ENCODE measurements at places on chromosomes 7 and 10.

- DNase-seq: no peak
These were observed 70.4 kb downstream of the LYZL2 start for GRCh38 chr10:30559180-30559579.

- DNase-seq: no peak
These were observed 12.4 kb downstream of the PRKAG2 start for GRCh38 chr7:151864561-151864960.

DNA sequence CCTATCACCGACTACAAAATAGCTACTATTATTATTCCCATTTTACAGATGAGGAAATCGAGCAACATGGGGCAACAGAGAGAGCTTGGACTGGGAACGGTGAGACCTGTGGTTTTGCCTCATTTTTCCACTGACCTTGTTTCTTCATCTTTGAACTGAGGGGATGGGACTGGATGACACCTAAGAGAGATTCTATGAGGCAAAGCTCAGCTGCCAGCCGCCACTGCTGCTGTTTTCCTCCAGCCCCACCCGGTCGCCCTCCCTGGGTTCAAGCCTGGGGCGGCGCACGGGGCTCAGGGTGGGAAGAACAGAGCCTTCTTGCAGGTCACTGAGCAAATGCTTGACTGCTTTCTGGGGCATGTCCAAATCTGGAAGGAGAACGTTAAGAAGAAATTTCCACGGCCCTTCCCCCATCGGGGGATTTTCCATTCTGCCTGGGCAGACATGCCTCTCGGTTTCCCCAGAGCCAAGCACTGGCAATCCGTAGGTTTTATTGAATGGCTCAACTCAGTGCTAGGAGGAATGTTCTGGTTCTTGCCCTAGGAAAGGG lies 12.3 kb downstream of the DDIT4 start:
- no peak for DNase-seq

- no peak for DNase-seq
These were observed 501 bp downstream of the TFPI2 start for GRCh38 chr7:93890041-93890463.

- DNase-seq: no peak
These were observed 24.9 kb downstream of the RGR start for GRCh38 chr10:84269773-84270172.

DNA sequence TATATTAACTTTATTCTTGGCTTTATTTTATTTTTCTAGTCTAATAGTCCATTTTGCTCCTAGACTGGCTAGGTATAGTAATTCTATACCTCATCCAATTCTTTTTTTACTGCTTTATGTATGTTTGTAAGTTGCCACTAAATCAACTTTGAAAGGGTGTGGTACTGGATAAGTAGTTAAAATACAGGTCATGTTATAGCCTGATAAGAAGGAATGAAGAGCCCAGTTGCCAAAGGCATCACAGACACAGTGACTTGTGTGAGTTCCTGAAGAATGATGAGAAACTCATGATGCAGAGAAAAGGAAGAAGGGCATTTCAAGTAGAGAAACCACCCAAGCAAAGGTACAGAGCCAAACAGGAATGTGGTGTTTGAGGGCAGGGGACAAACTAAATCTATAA lies 27.3 kb downstream of the NAPEPLD start:
- DNase-seq: no peak

DNA sequence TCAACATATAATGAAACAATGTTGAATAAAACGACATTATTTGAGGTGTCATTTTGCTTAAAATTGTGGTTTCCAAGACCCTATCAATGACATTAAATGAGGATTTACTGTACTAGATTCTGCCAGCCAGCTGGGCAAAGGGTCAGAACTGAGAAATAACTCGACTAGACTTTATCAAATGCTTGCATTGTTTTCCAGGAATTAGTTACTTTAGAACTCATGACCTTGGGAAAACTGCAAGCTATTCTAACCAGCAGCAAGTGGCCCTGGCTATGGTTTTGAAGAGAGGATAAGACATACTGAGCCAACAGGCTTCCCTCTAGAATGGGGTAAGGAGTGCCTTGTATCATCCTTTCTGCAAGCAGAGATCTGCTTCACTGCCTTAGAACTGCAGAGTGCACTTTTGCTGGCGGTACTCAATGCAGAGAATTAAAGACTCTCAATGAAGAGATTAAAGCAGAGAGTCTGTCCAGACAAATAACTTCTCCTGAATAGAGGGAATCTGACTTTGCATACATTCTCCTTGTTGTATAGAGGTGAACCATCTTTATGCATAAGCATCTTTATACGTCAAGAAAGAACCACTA lies 281.5 kb downstream of the ARL4A start:
- DNase-seq: no peak

GRCh38 chr10:3805201-3805790 lies 20.3 kb upstream of the KLF6 start:
- no peak for DNase-seq

- no peak for DNase-seq
These were observed 51.5 kb downstream of the CHST15 start for GRCh38 chr10:124041675-124042445.

- DNase-seq: no peak
These were observed 40.7 kb upstream of the MRLN start for GRCh38 chr10:59793919-59794318.

- no peak for DNase-seq
These were observed 612.1 kb upstream of the MGMT start for GRCh38 chr10:128854963-128855362.

- DNase-seq: no peak
These were observed 265.1 kb downstream of the ETV1 start for GRCh38 chr7:13724191-13724976.

GRCh38 chr7:46363688-46364087 lies 442.6 kb upstream of the IGFBP3 start:
- DNase-seq: no peak

DNA sequence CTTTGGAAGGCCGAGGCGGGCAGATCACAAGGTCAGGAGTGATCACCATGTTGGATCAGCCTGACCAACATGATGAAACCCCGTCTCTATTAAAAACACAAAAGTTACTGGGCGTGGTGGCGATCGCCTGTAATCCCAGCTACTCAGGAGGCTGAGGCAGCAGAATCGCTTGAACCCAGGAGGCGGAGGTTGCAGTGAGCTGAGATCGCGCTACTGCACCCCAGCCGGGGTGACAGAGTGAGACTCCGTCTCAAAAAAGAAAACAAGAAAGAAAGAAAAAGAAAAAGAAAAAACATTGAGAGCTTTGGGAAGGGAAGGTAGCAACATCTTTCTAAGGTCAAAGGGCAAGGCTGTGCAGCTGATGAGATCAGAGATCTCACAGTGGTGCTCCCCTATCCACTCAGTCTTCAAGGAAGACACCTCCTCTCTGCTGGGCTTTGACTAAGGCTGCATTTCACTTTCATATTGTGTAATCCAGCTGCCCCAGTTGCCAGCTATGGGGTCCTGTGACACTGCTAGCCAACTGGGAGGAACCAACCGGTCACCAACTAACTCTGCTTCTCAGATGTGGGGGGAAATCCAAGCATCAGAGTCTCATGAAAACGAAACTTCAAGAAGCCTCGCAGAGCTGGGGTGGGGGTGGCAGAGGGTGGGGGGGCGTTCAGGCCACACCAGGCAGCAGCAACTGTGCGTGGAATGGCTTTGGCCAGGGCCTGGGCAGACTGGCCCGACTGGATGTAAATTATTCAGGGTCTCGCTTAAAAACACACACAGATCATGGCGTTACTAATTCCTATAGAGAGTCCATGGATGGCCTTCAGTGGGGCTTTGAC lies 1.5 kb downstream of the IL15RA start:
- peak; percentile 44 for DNase-seq

GRCh38 chr7:140003913-140004382 lies 58.8 kb downstream of the PARP12 start:
- DNase-seq: peak; percentile 31

GRCh38 chr10:62811159-62811875 lies 4.8 kb downstream of the EGR2 start:
- peak; percentile 71 for DNase-seq

GRCh38 chr7:81484261-81484660 lies 285.6 kb downstream of the HGF start:
- DNase-seq: no peak

GRCh38 chr7:81704595-81704994 lies 65.3 kb downstream of the HGF start:
- DNase-seq: no peak

DNA sequence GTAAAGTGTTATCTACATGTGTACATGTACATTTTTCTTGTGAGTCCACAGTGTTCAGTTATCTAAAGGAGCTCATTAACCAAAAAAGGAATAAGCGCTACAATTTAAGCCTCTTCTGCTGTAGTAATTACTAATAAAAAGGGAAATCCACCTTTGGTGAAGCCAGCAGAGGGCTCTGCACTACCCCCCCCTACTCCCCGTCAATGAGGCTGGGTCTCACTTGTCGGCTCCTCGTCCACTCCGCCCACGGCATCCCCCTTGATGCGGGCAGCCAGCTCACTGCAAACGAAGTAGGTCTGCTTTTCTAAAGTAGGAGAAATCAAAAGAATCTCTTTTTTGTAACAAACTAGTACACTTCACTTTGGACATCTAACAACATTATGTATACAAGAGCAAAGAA lies 4.7 kb upstream of the WASHC2A start:
- no peak for DNase-seq

GRCh38 chr7:84187813-84188510 lies 6.6 kb downstream of the SEMA3A start:
- no peak for DNase-seq

GRCh38 chr7:36473454-36474282 lies 84.0 kb downstream of the ANLN start:
- peak; percentile 37 for DNase-seq

- DNase-seq: no peak
These were observed 100.1 kb downstream of the XPNPEP1 start for GRCh38 chr10:109823196-109823595.

DNA sequence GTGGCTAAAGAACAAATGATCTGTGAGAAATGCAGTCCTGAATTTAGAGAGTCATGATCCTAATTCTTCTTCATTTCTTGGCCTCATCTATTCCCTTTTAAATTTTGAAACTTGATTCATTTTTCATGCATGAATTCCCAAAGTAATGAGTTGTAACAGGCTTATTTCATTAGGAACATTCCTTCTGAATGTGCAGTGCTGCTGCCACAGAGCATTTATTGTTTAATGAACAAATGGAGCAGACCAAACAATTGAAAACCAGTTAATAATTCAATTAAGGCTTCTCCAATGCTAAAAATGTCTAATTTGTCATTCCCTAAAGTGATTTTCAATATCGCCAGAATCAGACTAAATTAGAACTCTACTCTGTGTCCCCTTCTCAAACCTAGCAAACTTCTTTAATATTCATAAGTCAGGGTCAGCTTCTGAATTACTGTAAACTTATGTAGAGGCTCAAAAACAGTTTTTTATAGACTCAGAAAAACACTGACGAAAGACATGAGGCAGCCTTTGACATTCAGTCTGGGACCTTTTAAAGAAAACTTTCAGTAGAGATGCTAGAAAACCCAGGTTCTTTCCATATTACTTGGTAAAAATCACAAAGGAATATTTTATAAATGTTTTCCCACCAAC lies 14.5 kb downstream of the LSMEM1 start:
- no peak for DNase-seq

DNA sequence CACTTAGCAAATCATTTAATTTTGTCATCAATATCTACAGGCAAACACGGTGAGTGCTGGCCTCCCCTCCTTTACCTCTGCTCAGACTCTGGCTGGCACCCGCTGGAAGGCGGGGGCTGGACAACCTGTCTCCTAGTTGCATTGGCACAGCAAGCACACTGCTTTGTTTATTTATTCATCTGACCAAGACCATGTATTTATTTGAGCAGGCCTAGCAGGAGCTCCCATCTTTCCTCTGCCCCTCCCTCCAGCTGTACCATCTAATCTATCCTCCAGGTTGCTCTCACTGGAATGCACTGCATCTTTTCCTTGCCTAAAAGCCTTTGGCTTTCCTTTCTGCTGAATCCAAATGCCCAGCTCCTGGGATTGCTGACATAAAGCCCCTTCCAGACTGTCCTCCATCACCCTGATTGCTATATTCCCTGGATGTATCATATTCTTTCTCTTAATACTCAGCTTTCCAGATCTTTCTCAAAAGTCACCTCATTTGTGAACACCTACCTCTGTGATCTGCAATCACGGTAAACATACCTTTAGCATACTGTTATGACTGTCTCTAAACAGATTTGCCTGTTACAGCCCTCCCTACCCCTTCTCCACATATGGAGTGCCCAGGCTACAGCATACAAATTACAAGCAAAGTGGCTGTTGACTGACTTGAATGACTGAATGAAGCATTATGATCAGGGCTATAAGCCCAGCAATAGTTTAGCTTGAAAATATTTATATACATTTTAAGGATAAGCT lies 9.6 kb downstream of the ELMO1 start:
- no peak for DNase-seq

DNA sequence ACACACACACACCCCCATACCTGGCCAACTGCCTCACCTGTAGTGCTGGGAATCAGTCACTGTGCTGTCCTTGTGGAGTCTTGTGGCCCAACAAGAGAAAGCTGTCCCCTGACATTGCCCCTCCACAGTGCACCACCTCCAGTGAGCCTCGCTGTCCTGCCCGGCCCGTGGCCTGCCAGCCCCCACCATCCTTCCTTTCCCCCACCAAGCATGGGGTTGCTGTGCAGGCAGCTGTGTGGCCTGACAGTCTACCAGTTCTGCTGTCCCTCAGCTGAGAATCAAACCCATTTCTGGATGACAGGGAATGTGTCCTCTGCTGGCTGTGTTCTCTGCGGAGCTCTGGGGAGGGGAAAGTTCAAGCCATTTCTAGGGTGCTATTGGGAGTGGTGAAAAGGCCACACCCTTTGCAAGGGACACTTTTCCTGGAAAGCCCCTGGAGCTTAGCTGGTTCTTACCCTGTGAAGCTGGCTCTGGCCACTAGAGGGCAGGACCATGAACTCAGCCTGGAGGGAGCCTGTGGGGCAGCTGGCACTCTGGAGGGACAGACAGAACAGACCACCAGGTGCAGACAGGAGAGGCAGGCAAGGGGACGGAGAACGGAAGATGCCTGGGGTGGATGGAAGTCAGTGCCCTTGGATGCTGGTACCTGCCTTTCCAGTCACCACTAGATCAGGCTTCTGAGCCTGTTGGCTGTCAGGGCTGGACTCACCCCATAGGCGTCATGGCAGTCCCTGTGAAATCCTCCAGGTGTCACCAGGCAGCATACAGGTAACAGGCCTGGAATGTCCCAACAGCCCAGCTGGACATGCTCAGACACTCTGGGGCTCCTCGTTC lies 10.5 kb upstream of the MTPAP start:
- peak; percentile 60 for DNase-seq

- DNase-seq: no peak
These were observed 176.4 kb downstream of the AHR start for GRCh38 chr7:17474724-17475344.

GRCh38 chr7:124784879-124785818 lies 19.6 kb upstream of the GPR37 start:
- no peak for DNase-seq

DNA sequence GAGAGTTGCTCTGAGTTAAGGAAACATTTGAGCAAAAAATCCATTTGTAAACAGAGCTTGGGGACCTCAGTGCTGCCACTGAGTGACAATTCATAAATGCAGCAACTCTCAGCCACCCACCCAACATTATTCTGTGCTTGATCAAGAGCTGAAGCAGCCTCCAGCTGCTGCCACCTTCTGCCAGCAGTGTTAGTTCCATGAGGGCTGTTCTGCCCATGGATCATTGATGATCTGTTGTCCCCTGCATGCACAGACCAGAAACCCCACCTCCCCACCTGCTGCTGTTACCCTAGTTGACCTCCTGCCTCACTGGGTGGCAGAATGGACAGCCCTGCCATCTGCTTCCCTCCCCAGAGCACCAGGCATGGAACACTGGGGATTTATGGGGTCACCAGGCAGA lies 305.4 kb downstream of the KCNMA1 start:
- DNase-seq: no peak

- no peak for DNase-seq
These were observed 119.8 kb downstream of the NKX6-2 start for GRCh38 chr10:132665946-132666704.

Data from stimulated activated CD4-positive, alpha-beta T cell treated with anti-CD3 and anti-CD28 coated beads, Interleukin-2, amount 100 ng/mL, for 48 hours (primary cell).